ENCODE measurements at places on chromosomes 1 and 21.
A peak's percentile ranks its signal among the peaks of the same experiment; 100 is the strongest.

DNA sequence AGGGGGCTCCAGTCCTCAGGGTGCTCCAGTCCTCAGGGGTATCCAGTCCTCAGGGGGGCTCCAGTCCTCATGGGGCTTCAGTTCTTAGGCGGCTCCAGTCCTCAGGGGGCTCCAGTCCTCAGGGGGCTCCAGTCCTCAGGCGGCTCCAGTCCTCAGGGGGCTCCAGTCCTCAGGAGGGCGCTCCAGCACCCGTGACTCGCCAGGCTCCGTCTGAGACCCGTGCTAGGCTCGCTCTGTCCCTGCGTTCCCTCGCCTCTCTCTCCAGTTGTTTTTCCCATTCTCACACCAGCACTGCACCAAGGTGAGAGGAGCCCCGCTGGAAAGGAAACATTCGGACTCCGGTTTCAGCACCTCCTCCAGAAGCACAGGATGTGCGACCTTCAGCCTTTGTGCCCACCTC lies 9.4 kb upstream of the OR2M2 start:
- DNase-seq: no peak

GRCh38 chr1:208903251-208903905 lies 659.2 kb upstream of the PLXNA2 start:
- no peak for DNase-seq

DNA sequence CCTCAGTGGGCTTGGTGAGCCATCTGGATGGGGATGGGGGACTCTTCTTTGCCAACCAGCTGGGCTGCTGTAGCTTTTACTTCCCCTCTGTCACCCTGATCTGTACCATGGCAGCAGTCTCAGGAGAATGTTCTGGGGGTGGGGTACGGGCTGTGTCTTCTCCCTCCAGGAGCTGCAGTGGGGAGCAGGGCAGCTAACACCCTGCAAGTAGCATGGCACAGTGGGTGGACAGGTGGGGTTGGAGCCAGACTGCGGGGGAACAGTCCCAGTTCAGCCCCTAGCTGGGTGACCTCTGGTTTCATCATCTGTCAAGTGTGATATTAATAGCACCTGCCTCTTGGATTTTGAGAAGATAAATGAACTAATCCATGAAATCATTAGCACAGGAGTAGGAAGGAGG lies 3.1 kb downstream of the NFASC start:
- DNase-seq: no peak

GRCh38 chr1:154199563-154199879 lies 6.6 kb downstream of the CFAP141 start:
- DNase-seq: no peak

GRCh38 chr1:104648269-104648691 lies 898.6 kb downstream of the AMY1C start:
- DNase-seq: no peak

DNA sequence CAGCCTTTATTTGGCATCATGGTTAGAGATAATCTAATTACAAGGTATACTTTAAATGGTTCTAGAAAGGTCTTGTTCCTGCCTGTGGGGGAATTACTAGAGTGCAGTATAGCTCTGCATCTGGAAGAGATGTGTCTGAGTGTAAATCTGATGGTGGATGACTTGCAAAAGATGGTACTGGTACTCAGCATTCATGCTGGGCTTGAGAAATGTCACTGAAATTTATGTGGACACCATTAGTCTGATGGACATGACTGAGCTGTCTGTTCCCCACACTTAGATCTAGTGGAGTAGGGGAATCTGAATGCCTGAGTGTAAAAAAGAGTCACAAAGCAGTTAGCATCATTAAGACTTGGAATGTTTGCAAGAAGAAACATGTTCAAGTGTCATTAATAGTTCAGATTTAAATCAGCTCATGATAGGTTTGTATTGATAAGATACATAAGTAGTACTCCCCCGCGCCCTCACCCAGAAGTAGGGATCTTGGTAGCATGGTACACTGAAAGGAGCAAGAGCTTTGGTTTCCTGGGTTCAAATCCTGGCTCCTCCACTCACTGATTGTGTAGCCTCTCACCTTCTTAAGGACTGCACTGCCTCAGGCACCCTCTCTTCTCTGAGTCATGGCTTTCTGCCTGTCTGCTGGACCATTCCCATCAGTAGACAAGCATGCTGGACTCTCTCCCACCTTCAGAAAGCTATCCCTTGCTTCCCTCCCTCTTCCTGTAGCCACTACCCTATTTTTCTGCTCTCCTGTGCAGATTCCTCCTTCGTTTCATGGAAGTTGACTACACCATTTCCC lies 292.9 kb downstream of the NFIA start:
- no peak for DNase-seq

- no peak for DNase-seq
Observed at GRCh38 chr1:98331718-98332311, 329.7 kb upstream of the SNX7 start.

- DNase-seq: no peak
Observed at GRCh38 chr1:64574301-64574700, 104.4 kb downstream of the CACHD1 start.

- no peak for DNase-seq
Observed at GRCh38 chr1:19405761-19406487, 79.4 kb downstream of the CAPZB start.

- no peak for DNase-seq
Observed at GRCh38 chr1:93710499-93711453, 29.1 kb upstream of the BCAR3 start.

DNA sequence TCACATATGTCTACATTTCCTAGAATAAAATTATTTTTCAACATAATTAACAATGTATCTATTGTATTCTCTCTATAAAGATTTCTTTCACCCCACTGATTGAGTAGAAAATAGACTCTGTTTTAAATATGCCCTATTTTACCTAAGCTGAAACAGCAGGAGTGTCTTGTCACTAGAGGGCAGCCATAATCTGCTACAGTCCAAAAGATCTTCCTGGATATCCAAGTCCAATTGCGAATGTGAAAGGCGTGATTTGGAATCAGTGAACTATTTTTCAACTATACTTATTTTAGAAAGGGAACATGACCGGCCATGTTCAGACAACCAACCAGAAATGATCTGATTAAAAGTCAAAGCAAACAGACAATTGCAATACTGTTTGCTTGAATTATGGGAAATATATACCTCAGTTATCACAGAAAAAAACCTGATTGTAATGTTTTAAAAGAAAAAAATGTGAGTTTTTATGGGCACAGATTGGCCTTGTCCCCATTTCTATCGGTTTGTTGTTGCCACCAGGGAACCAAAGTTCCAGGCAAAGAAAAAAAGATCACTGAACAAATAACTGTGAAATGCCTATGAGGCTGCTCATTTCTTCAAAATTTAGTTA lies 1211.0 kb upstream of the ADGRL4 start:
- no peak for DNase-seq

GRCh38 chr21:36981049-36981391 lies 14.6 kb upstream of the HLCS start:
- no peak for DNase-seq

DNA sequence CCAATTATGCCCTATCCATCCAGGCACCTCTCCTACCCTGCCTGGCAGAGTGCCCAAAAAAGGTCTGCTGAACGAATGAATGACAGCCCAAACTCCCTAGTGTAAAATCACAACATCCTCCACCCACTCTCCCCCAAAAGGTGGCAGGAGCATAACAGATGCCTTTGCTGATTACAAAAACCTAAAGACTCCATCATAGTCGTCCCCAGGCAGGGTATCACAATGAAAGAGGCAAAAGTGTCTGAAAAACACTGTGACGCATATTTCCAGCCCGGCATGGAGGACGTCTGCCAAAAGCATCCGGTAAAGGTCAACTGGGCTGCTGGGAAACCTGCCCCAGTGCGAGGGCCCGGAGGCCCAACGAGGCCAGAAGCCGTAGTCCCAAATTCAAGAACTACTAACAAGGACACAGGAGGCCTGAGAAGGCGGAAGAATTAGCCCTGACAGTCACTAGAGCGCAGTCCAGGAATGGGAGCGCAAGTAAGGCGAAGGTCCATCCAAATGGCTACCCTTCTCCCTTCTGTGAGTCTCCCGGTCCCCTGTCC lies 576 bp downstream of the SMIM12 start:
- DNase-seq: peak; percentile 19

- no peak for DNase-seq
Observed at GRCh38 chr1:153688736-153689328, 10.3 kb downstream of the NPR1 start.

GRCh38 chr1:75067975-75068374 lies 66.2 kb upstream of the LHX8 start:
- DNase-seq: no peak

DNA sequence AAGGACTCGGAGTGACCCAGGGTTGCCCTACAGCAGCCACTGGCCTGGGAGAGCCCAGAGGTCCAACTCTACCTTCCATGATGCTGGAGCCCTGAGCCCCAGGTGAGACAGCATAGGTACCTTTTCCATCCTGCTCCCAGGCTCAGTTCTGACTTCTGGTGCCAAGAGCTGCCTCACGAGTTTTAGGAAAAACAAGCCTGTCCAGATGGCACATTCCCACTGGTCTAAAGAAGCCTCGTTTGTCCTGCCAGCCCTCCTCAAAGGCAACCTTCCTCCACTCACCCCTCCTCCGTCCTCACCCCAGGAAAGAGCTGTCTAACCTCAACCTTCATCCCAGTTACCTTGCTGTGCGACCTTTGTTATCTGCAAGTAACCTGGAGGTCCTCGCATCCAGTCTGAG lies 53.5 kb upstream of the PRELP start:
- no peak for DNase-seq

GRCh38 chr1:21622466-21623315 lies 46.5 kb downstream of the RAP1GAP start:
- peak; percentile 38 for DNase-seq

- no peak for DNase-seq
Observed at GRCh38 chr1:206953126-206953525, 6.9 kb upstream of the PIGR start.

GRCh38 chr1:244066954-244067716 lies 16.1 kb downstream of the ZBTB18 start:
- DNase-seq: no peak

DNA sequence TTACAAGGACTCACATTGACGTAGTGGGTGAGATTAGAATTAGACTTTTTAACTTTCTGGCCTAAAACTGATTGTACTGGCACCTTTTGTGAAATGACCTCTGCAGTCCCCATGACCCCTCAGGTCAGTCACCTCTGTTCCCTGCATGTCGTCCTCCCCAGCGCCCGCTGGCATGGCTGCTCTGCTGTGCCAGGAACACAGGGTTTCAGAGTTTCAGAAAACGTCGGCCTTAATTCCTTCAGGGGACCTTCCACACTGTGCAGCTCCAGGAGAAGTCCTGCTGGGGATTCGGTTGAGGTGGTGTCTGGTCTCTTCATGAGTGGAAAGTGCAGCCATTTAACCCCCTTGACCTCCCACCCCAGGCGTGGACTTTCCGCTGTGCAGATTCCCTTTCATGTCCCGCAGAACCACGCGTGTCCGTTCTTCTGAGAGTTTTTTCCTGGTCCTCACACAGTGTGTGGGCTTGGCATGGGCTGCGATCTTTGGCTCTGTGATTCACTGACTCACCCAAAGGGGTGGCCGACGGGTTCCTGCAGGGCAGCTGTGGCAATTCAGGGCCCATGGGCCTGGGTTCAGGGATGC lies 158.4 kb upstream of the COL6A1 start:
- DNase-seq: no peak

- DNase-seq: no peak
Observed at GRCh38 chr1:119086830-119087229, 53.6 kb downstream of the WARS2 start.

DNA sequence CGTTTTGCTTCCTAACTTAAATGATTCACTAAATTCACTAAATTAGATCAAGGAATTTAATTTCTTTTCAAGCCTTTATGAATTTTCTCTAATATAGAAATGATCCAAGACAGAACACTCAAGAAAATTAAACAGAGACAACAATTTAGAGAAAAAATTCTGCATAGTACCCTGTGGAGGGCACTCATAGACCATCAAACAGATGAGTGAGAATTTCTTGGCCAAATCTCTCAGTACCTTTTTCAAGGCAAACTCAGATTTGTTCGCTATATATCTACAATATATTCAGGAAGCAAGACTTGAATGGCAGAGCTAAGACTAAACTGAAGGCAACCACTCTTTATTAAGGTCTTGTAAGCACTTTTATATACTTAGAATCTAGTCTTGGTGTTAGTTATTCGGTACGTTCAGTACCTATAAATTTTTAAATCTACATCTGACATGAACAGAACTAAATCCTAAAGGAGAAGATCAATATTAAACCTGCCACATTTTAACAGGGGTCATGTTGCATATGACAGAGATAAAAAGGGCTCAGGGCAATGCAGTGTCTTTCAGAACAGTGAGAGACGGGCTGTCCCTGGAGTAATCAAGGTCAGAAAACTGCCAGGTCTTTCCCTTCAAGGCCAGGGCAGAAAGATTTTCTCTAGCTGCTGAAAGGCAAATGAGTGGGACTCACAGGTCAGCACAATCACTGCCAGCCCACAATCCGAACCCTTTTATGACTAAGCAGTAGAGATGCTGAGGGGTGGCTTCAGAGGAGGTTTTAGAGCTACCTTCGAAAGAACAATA lies 118.8 kb upstream of the TMPRSS15 start:
- no peak for DNase-seq

DNA sequence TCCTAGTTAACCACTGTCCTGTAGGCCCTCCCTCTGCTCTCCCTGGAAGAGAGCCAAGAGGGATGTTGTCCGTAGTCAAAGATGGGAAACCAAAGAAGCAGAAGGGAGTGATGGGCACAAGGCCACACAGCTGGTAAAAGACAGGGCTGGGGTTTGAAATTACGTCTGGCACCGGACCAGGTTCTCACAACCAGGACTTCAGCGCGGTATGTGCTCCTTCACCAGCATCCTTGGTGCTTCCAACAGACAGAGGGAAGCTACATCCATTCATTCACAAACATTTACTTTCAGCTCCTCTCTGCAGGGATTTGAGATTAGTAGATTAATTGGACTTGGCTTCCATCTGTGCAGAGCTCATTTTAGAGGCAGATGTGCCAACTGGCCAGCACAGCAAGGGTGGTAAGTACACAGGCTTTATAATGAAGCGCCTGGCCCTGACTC lies 191.2 kb downstream of the TRABD2B start:
- no peak for DNase-seq

DNA sequence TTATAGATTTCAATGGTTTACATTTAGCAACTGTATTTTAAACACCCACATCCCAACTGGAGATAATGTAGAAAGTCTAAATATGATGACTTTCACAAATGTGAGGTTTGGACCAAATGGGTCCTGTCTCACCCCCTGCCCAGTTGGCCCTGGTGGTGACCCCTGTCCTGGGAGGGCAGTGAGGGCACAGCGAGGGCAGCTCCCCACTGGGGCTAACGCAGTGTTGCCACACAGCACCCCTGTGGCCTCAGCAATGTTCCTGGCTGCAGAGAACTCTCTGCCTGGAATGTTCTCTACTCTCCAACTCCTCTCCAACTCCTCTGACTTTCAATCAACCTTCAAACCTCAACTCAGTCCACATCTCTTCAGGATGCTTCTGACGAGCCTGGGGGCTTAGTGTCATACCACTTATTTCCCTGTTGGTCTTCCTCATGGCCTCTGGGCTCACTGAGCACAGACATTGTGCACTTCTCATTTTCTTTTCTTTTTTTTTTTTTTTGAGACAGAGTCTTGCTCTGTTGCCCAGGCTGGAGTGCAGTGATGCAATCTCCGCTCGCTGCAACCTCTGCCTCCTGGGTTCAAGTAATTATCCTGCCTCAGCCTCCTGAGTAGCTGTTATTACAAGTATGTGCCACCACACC lies 25.8 kb downstream of the KCNA10 start:
- no peak for DNase-seq

GRCh38 chr1:39608921-39609320 lies 30.5 kb downstream of the HEYL start:
- DNase-seq: no peak

- no peak for DNase-seq
Observed at GRCh38 chr1:246527402-246528088, 20.5 kb upstream of the SMYD3 start.
